ENCODE measurements at places on chromosomes 5 and 9.

DNA sequence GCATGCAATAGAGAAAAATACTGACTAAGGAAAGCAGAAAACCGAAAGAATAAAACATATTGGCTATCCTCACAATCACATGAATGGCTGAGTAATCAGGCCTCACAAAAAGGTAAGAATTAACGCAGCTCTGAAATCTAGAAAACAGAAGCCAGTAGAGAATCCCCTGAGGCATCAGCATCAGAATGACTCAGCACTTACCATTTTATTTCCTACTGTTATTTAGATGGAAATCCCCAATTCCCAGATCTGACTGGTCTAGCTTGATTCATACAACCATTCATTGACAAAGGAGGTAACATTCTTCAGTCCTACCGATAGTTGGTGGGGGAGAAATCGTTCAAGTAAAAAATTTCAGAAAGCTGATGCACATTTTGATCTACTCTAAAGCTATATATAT lies 1408.4 kb upstream of the WWC1 start:
- no peak for ATAC-seq

DNA sequence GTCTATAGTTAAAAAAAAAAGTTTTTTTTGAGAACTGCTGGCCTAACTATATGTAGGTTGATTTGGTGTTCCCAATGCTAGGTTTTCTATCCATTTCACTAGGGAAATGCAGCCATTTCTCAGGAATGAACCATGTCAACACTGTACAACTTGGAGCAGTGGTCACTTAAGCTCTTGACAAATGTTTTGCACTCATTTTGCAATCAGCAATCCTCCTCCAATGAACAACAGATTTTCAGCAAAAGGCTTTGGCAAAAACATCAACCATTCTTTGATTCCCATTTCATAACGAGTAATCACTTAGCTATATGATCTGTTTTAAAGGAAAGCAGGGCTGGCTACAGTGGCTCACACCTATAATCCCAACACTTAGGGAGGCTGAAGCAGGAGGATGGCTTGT lies 17.9 kb downstream of the STRBP start:
- no peak for ATAC-seq

DNA sequence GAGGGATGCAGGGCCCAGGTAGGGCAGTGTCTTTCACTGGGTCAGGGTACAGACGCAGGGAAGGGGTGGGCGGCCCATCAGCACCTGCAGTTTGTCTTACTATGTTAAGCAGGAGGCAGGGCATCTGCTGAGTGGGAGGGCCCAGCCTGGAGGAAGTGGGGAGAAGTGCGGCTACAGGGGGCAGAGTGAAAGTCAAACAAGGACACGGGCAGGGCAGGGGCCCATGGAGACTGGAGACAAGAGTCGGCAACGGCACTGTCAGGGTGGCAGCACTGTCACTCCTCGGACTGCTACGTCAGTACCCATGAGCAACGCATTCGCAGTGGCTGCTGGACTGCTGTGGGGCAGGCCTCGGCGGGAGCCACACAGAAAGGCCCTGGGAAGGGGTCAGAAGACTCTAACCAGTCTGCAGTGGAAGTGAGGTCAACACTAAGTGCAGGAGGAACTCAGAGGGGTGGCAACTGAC lies 19.7 kb downstream of the CAMSAP1 start:
- peak; percentile 79 for ATAC-seq

DNA sequence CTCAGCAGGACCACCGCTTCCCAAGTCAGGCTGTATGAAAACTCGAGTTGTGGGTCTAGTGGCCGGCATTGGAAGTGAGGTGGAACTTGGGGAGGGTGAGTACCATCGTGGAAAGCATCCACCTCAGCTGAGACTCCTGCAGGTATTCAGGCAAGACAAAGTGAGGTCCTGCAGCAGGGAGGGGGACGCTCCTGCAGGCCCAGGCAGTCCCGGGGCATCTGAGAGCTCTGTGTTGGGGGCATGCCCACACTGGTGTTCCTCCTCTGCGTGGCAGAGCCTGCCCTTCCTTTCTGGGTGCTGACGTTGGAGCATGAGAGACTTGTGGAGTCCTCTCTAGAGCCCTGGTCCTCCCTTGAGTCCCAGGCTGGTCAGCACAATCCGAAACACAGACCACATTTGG lies 187.7 kb downstream of the CACNA1B start:
- no peak for ATAC-seq

- no peak for ATAC-seq
Observed at GRCh38 chr9:128168731-128169308, 8.8 kb downstream of the BBLN start.

GRCh38 chr5:65722575-65723403 lies 784 bp downstream of the NLN start:
- no peak for ATAC-seq

DNA sequence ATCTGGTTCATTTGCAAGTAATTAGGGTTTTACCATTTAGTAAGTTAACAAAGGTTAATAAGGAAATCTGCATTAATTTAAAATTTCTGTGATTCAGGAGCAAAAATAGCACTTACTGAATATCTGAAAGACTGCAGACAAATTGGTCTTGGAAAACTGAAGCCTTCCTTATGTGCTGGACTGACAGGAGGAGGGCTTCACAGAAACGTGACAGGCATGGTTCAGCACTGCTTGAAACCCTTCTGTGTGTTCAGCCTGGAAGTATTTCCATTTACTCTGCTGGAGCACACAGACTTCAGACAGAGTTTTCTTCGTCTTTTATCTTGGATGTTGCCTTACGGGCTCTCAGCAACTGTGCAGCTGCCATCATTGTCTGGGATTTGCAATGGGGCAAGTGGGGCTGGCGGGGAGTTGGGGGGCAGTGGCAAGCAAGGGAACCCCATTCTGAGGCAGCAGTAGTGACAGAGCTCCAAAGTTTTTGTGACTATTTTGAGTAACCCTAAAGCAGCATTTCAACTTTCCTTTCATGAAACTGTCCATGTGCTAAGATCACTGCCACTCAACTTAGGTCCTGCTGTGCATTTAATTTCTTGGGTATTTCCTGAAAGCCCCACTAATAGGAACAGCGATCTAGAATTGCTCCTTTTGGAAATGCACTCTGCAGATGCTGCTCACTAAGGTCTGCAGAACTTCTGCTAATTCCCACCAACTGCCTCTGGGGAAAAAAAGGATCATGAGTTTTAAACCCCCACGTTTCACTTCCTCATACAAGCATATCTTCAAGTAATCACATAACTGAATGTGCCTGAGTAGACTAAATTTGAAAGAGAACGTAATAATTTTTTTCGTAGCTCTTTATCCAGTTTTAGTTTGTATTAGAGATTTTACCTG lies 56.6 kb downstream of the KCNN2 start:
- no peak for ATAC-seq

- no peak for ATAC-seq
Observed at GRCh38 chr9:15182101-15182551, 124.9 kb downstream of the TTC39B start.

DNA sequence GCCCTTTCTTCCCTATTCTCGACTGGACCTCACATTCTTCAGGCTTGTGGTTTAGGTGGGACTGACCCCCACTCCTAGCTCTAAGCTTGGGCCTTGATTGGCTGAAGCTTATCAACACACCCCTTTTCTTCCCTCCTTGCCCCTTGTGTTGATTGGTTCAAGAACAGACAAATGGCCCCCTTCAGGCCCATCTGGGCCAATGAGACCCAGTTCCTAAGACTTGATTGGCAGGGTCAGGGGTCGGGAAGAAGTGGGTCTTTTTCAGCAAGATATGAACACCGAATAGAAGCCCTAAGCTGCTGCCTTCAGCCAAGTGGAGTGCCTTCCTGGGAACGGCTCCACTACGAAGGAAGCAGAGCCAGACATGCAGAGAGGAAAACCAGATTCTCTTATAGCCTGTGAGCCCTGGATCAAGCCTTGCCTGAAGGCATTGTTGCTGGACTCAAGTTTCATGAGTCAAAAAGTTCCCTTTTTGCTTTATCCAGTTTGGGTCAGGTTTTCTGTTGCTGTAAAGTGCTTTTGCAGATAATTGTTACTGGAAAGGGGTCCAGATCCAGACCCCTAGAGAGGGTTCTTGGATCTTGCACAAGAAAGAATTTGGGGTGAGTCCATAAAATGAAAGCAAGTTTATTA lies 22.4 kb upstream of the NCS1 start:
- no peak for ATAC-seq

DNA sequence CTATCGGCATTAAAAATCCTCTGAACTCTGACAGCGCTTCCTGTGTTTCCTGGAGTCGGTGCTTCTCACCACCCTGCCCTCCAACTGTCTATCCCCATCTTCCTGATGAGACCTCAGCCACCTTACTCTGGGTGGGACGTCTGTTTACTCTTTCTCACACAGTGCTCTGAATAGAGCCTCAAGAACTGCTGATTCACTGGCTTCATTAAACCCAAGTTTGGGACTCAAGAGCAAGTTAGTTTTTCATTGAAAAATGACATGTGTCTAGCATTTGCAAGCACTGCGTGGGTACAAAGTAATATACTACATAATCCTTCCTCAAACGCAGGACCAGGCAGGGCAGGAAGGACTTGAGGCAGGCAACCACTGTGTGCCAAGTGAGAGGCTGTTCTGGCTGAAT lies 49.5 kb downstream of the DAP start:
- ATAC-seq, result no peak

All from activated T-helper 17 cell treated with anti-CD3 and anti-CD28 coated beads, Interleukin-2, amount 50 U/mL, for 72 hours (primary cell).